Frontal cortex (tissue), 4 donors: ENCODE measurements at places on chromosomes 2 and 18. TPM values are rescaled to one million over a fixed set of nuclear protein-coding genes. Genes with fewer than 3 reads are reported as not detected.
A peak's percentile ranks its signal among the peaks of the same experiment; 100 is the strongest.

Gene VWC2L
- total RNA-seq: 4.1 TPM

DNA sequence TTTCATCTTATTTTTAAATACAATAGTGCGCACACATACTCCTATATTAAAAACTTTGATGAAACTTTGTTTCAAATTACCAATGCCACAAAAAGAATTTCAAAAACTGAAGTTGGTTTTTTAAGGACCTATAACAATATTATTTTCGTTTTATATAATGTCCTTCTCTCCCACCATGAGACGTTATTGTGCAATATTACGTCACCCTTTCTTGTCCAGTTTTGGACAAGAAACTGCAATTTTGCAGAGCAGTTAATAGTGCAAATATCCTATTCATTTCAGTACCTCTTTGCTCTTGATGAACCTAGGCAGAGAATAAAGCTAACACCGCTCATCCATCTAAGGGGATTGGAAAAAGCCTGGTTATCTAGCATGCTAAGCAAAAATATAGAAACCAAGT is 9.7 kb upstream of the ZNF516 start:
- DNase-seq: no peak

GRCh38 chr18:58043491-58044369 is at the start of gene NEDD4L:
TSS of gene NEDD4L (plus strand) at chr18:58044226. CDS start at chr18:58044661, 435 bp downstream.
- peak; percentile 74 for DNase-seq

DNA sequence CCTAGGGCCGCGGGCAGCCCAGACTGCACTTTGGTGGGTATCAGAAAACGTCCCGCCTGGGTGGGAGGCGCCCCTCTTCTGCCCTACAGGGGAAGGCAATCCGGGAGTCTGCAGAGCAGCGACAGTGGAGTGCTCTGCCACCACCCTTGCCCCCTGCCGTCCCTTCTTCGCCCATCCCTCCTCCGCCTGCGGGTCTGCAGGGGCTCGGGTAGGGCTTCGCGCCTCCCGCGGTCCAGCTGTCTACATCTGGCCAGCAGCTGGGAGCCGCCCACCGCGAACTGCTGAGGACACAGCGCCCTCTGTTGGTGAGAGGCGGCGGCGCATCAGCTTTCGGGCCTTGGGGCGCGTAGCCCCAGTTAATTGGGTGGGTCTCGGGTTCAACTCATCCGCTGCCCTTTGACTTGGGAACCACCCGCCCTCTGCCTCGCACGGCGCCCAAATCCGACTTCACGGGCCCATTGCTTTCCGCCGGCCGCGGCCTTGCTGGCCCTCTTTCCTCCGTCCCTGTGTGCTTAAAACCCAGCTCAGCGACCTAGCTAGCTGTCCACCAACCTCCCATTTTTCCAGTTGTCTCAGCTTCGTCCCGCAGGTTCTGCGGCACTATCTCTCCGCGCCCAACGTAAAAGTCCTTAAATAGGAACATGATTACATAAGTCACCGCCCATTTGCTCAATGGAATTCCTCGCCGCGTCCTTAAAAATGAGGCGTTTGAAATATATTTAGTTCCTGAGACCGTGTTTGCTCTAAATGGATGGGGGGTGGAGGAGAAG is 17.6 kb downstream of the WNT10A start:
- DNase-seq: peak; percentile 78

Gene CTDP1
- 16.7 TPM for total RNA-seq

DNA sequence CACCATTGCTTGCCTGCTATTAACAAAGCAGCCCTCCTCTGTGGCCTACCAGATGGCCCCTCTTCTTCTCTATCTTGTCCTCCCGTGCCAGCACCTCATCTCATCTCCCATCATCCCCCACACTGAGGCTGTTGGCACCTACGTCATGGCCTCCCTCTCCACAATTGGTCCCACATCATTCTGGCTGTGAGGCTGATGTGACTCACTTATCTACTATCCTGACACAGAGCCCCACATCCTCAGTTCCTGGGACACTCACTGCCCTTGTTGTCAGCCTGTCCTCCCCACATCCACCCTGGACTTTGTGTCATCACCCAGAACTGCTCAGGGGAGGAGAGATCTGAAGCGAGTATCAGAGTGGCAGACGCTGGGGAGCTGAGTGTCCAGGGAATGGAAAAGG is 102.9 kb downstream of the MRO start:
- no peak for DNase-seq

DNA sequence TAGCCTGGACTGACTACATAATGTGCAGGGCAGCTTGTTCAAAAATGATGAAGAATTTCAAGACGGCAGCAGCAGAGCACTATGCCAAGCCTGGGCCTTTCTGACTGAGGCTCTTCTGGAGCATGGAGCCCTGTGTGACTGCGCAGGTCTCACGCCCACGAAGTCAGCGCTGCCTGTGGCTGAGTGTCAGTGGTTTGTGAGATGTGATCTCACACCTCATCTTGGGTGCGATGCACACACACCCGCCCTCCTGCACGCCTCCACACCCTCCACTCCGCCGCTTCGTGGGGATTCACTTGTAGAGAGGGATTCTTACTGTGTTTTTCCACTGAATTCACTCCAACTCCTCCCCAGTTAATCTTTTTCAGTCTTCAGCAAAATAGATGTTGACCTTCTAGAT is 103.9 kb downstream of the VIT start:
- no peak for DNase-seq

DNA sequence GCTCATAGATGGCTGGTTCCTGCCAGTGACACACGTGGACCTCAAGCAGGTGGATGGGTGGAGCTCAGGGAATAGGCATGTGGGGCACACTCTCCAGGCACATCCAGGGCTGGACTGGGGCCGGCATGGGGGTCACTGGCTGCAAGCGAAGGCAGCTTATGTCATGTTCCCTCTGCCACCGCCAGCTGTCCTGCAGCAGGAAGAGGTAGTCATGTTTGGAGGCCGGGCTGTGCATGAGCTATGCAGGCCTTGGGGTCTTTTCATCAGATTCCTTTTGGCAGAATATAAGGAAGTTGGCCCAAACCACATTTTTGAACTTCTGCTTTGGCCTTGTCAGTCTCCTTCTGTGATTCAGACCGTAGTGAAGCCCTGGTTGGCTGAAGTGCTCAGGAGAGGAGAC is 61.5 kb downstream of the AGAP1 start:
- DNase-seq: no peak

Gene FRZB
- 17.1 TPM for total RNA-seq

Gene REEP1
- total RNA-seq: 147 TPM

Gene CRYGA
- not detected for total RNA-seq

Gene IL18R1
- 0.41 TPM for total RNA-seq

Gene CD8A
- total RNA-seq: 1.2 TPM

DNA sequence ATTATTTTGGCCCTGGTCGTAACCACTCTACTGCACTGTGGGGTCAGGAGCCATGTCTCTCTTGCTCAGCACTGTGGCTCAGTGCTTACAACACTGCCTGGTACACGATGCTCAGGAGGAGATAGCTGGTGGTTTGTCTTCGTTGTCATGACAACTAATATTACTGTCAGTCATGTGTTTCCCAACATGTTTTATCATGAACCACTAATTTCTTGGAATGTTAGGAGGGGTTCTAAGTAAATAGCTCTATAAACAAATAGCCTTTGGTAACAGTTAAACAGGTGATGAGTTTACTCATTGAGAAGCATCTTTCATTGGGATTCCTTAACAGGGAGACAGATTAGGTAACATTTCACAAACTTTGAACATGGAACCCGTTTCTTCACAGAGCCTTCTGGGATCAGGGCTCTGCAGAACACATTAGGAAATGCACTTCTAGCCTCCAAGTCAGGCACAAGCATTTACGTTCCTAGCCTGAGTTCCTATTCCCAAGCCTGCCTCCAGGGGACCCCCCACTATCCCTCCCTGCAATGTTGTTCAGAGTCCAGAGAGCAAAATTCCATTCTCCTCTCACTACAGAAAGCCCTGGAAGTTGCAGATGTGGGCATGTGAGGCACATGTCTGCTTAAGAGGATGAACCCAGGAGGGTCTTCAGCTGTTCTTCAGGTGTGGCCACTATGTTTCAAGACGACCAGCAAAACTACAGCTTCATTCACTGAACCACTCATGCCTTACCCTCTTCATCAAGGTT is 6.4 kb upstream of the RBM44 start:
- DNase-seq: no peak

DNA sequence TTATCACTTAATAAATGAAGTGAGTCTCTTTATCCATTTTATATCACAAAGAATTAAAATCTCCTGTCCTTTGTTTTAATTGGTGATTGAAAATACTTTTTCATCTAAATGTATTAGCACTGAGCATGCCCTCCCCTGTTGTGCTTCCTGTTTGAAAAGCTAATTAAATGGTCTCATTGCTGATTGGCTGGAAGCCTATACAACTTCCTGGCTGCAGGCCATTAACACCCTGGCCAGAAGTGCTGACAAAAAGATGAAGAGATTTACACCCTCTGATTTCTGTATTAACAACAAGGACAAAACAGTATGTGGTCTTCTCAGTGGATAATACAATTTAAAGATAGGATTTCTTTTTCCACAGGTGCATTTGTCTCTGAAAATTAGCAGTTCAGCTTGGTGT is 548.0 kb downstream of the DCC start:
- no peak for DNase-seq
